Sciatic nerve (tissue), 2 donors: ENCODE measurements at places on chromosomes 12 and 14.

- no peak for DNase-seq
Observed at GRCh38 chr12:2722806-2723205, 72.0 kb upstream of the FKBP4 start.

GRCh38 chr14:24607635-24608514 lies 1.6 kb downstream of the GZMH start:
- no peak for DNase-seq

GRCh38 chr12:10073261-10073660 lies 25.5 kb downstream of the CLEC1A start:
- DNase-seq: no peak

GRCh38 chr12:31002999-31003398 lies 70.7 kb upstream of the DDX11 start:
- no peak for DNase-seq

- no peak for DNase-seq
Observed at GRCh38 chr14:104388011-104388521, 191.5 kb upstream of the C14orf180 start.

GRCh38 chr12:30134229-30134628 lies 350.5 kb upstream of the TMTC1 start:
- no peak for DNase-seq

GRCh38 chr12:39427360-39427808 lies 15.5 kb downstream of the KIF21A start:
- no peak for DNase-seq

GRCh38 chr12:116552773-116553373 lies 6.3 kb upstream of the MAP1LC3B2 start:
- DNase-seq: no peak

- no peak for DNase-seq
Observed at GRCh38 chr12:79415746-79416435, 274.9 kb downstream of the PAWR start.

- DNase-seq: no peak
Observed at GRCh38 chr14:70064136-70064865, 124.5 kb downstream of the SLC8A3 start.

DNA sequence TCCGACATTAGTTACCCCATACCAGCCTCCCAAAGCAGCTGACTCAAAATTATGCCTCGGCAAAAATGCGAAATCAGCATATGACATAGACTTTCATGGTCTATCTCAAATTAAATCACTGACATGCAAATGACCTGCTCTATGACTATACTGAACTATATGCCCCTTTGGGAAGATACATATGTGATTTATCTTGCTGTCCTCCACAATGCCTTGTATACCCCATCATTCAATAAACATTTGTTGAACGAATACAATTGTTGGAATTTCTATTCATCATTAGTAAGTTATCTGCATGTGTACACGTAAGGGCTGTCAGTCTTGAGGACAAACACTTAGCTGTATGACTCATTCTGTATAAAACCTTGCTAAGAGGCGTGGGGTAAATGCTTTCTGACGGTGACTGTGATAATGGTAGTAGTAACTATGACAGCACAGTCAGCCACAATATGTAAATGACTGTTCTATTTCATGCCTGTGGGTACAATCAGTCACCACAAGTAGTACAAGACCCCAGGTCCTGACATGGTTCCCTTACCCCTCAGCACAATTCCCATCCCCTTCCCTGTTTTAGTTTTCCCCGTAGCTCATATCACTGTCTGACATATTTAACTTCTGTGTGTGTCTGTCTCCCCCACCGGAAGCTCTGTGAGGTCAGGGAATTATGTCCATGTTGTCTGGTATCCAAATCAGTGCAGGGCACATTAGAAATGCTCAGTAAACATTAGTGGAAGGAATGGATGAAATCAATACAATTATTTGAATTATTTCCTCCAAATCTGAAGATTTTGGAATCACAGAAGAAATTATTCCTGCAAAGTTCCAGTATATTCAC lies 42.8 kb downstream of the STXBP6 start:
- DNase-seq: no peak

- no peak for DNase-seq
Observed at GRCh38 chr14:95609398-95609990, 74.6 kb downstream of the GLRX5 start.

- no peak for DNase-seq
Observed at GRCh38 chr12:3117144-3117581, 40.0 kb downstream of the TSPAN9 start.

DNA sequence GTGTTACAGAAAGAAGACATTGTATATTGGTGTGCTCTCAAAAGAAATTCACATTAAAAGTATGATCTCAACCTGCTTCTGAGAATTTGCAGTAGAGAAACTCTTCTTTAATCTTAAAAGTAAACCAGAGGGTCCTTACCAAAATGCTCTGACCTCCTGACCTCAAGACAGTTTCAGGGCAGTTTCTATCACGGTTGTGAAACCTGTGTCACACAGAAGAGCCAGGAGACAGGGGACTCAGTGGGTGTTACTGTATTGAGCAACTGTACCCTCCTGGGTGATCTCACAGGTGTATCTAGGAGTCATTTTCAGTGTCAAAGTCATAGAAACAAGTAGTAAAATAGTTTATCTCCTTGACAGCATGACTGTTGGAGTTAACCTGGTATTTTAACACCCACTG lies 178.0 kb downstream of the GRIP1 start:
- no peak for DNase-seq

DNA sequence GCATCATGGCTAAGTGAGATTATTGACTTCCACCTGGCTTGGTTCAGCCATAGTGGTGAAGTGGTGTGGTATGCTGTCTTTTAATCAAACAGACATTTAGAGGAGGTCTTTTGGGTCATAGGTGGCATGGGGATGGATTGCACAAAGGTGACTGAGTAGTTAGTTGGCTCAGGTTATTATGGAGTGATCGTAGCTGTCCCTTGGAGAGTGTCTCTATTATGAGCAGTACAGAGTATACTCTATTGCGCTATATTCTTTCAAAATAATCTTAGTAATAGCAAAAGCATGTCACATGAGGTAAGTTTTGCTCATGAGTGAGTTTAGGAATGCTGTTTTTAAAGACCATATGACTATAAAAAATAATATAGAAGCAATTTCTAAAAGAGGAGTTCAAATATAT lies 60.4 kb downstream of the RASSF8 start:
- DNase-seq: no peak

- DNase-seq: no peak
Observed at GRCh38 chr14:96576937-96577336, 74.8 kb downstream of the PAPOLA start.

GRCh38 chr14:75249251-75249957 lies 29.2 kb upstream of the FOS start:
- DNase-seq: no peak

DNA sequence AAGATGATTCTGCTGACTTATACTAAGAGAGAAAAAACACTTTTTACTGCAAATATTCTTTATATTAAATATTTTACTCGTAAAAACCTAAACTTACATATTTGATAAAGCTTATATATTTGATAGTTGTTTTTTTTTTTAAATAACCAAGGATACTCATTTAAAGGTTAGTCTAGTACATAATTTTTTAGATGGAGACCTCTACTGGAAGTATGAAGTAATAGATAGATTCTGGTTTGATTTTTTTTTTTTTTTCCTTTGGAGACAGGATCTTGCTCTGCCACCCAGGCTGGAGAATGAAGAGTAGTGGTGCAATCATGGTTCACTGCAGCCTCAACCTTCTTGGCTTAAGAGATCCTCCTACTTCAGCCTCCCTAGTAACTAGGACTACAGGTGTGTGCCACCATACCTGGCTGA lies 16.4 kb downstream of the ARID2 start:
- no peak for DNase-seq

DNA sequence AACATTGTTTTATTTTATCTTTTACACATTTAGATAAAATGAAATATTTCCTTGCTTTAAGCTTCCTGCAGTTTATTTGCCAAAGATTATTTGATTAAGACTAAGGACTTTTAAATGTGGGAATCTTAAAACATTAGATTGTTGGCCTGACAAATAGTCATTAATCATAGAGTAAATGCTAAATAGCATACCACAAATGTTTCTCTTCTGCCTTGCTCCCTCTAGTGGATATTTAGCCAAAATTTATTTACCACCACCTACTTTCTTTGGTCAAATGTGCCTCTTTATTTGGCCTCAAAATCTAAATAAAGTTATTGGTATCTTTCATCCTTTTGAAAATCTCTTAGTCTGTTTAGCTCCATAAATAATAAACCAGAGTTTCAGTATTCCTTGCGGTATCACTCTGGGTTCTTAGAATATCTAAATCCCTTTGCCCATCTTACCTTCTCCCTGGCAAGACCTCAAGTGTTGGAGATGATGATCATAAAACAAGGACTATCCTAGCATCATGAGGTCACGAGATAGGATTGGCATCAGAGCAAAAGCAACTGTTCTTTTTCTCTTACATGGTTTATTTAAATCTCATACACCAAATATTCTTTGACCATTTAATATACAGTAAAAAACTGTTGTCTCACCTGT lies 150.6 kb upstream of the AEBP2 start:
- DNase-seq: no peak

DNA sequence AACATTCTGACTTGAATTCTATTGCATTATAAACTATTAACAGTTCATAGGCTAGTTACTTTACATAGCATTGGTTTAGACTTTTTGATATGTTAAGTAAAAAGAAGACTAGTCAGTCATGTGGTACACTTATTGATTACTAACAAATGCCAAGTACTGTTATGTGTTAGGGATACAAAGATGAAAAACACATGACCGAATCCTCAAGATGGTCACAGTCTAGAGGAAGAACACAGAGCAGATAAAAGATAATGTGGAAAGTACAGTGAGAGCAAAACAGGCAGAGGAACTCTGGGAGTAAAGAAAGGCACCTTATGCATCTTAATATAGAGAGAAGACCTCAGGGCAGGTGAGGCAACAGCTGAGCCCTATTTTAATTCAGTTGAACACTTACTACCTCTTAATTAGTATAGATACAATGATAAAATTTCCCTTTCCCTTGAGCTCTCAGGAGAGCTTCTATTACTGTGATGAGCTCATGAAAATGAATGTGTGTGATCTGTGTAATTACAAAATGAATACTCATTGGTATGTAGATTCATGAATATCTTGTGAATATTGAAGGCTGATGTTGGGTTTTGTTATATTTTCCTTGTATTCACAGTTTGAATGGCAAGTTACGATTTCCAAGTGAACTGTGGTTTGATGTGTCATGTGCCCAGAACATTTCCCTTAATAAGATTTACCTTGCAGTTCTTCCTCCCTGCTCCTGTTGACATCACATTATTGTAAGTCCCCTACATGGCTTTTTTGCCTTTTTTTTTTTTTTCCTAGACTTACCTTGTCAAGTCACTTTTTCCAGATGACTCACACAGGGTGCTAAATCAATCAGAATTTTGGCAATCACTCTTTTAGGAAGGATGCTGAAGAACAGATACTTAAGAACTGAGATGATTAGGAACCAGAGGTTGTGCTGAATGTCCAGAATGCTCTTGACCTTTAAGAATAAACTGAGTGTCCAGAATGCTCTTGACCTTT lies 29.5 kb upstream of the MSRB3 start:
- no peak for DNase-seq

GRCh38 chr12:2583091-2583497 lies 211.7 kb upstream of the FKBP4 start:
- peak; percentile 84 for DNase-seq

DNA sequence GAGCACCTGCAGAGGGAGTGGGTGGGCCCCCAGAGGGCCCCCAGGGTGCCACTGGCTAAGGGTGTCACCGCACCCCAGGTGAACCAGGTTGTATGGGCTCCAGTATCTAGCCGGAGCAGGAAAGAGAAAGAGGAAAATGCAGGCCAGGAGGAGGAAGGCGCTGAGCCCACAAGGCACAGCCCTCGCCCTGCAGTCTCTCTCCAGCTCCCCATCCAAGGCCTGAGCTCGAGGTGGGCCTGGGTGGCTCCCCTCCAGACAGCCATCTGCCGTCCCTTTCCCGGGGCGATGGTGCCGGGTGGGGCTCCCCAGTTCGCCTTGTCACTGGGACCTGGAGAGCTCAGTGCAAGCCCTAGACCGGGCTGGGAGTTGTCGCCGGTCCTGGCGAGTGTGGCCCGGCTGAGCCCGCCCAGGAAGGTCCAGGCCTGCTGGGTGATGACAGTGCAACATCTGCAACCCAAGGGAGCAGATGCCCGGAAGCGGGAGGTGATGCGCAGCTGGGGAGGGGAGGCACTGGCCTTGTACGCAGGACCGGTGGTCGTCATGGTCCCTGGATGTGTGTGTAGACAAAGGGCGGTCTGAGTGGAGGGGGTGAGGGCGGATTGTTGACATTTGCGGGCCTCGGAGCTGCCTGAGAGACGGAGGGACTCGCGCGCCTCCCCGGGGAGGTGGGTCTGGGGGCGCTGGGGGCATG lies 716 bp downstream of the TMEM179 start:
- peak; percentile 48 for DNase-seq

DNA sequence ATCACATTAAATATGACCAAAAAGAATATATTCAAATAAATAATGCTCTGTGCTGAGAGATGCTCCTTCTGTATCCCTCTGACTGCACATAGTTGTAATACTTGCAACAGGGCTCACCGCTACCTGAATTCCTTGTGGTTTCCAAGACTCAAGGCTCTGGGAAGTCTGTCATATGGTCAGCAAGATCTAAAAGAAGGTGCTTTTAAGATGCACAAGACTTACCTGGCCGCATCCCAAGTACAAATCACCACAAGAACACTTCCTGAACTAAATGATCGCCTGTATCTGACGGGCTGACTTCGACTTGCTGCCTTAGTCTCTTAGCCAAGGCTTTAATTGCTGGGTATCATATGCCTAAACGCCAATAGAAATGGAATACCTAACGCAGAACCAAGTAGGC lies 67.2 kb downstream of the HECTD4 start:
- DNase-seq: no peak
